ENCODE measurements at places on chromosomes 1 and 21.

DNA sequence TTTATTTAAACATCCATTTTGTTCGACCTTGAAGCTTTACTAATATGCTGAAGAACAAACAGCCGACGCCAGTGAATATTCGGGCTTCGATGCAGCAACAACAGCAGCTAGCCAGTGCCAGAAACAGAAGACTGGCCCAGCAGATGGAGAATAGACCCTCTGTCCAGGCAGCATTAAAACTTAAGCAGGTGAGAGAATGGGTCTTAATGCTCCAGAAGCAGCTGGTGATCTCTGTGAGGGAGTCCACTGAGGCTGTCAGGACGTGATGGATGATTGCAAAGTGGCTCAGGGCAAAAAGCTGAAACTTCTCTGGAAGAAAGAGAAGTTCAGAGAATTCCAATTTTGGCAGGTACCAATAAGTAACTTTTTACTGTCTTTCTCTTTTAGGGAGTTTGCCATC is 4.4 kb downstream of the CHTOP start:
- no peak for DNase-seq

- DNase-seq: no peak
Measured at GRCh38 chr1:227889047-227889862, 58.5 kb downstream of the WNT9A start.

DNA sequence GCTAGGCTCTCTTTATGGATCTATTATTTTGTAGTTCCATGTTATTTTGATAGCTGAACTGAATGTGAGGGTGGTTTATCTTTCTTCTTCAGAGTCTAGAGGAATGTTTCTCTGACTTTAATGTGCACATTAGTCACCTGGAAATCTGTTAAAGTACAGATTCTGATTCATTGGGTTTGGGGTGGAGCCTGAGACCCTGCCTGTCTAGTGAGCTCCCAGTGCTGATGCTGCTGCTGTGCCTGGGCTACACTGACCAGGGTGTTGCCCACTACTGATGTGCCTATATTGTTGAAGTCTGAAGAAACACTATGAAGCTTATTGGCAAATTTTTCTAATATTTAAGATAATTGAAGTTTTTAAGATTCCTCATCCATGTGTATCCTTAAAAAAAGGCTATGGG is 35.9 kb downstream of the CD46 start:
- DNase-seq: no peak

GRCh38 chr1:74847715-74848114 is 114.8 kb downstream of the TYW3 start:
- DNase-seq: no peak

DNA sequence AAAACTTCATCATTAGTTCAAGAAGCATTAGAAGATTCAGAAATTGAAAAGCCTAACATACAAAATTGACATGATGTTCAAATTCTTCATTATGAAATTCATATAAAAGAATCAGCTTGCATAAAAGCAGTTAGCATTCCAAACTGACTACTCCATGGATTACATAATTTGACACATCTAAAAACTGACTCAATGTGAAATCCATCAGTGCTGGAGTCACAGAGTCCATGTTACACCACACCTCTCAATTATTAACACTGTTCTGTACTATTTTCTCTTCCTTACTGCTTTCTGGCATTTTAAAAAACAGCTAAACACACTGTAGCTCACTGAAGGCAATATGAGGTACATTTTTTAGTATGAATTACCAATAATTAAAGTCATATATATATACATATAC is 28.0 kb downstream of the ARHGAP29 start:
- DNase-seq: no peak

- no peak for DNase-seq
Measured at GRCh38 chr1:240739139-240739538, 127.2 kb upstream of the GREM2 start.
